NCI-H446 (cell line): ENCODE measurements at places on chromosomes 3 and 15.
A peak's percentile ranks its signal among the peaks of the same experiment; 100 is the strongest.

GRCh38 chr3:22269831-22270230 lies 518.8 kb upstream of the ZNF385D start:
- DNase-seq: peak; percentile 69

GRCh38 chr3:100761211-100761942 lies 52.1 kb downstream of the TFG start:
- no peak for DNase-seq

DNA sequence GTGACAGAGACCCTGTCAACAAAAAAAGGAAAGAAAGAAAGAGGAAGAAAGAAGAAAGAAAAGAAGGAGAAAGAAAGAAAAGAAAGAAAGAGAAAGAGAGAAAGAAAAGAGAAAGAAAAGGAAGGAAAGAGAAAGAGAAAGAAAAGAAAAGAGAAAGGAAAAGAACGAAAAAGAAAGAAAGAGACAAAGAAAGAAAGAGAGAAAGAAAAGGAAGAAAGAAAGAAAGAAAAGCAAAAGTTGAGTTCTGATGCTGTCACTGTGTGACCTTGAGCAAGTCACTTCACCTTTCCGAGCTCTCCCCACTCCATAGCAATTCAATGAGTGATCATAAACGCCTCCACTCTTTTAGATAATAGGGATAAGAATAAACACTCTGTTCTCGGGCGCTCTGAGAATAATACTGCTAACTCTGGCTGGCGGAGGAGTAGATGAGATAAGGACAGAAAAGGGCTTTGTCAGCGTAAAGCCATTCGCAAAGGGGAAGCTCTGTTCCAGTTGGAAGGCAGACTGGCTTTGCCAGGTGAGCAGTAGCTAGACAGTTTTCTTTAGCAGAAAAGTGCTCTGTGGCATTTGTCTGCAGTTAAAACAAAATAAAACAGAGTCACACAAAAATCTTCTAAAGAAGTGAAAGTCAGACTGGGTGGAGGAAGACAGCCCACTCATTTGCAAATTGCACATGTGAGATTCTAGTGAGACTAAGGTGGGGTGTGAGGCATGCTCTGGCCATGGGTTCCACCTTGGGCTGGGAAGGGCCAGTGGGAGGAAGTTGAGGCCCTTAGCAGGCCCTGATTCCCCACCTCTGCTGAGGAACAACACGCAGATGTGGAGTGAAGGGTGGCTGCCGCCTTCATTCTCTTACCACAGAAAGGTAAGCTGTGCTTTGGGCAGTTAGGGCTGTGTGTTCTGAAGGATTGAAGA lies 9.6 kb upstream of the FLNB start:
- DNase-seq: no peak

DNA sequence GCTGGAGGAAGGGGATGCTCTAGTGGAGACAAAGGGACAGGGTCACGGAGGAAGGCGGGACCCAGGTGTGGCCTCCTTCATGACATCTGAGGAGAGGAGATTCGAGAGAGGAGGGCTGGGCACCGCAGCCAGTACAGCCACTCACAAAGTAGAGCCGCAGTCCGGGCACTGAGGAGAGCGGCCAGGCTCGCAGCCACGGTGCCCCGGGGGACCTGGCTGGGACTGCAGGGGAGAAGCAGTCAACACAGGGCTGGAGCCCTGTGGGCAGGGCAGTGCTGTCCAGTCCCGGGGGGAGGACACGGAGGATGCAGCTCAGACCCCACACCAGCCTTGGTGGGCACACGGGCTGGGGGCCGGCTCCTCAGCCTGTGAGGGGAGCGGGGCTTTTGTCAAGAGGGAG lies 40.3 kb downstream of the HMCES start:
- DNase-seq: no peak

DNA sequence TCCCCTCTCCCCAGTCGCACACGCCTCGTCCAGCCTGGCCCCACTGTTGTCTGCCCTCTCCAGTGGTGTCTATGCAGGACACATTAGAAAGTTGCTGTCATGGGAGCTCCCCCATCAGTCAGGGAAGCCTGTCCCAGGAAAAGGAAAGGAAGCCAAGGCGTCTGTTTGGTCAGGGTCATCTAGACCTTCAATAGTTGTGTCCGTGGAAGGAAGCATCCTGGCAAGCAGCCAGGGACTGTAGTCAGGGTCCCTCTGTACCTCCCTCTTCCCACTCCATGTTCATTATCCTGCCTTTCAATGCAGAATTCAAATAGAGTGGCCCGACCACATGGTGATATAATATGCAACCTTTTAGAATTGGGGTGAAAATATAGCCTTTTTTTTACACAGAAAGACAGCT lies 60.7 kb upstream of the RAB6B start:
- no peak for DNase-seq

DNA sequence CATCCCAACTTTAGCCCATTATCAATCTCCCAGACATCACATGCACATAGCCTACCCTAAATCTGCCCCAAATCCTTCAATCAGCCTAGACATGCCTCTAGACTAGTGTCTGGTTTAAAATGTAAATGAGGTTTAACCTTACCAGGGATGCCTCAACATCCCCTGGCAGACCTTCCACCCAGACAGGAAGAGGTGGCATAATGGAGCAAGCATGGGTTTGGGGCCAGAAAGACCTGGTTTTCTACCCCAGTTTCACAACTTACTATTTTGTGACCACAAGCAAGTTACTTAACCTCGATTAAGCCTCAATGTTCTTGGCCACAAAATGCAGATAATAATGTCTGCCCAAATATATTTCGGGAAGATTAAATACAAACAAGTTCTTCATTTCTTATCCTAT lies 28.3 kb upstream of the THBS1 start:
- DNase-seq: no peak

DNA sequence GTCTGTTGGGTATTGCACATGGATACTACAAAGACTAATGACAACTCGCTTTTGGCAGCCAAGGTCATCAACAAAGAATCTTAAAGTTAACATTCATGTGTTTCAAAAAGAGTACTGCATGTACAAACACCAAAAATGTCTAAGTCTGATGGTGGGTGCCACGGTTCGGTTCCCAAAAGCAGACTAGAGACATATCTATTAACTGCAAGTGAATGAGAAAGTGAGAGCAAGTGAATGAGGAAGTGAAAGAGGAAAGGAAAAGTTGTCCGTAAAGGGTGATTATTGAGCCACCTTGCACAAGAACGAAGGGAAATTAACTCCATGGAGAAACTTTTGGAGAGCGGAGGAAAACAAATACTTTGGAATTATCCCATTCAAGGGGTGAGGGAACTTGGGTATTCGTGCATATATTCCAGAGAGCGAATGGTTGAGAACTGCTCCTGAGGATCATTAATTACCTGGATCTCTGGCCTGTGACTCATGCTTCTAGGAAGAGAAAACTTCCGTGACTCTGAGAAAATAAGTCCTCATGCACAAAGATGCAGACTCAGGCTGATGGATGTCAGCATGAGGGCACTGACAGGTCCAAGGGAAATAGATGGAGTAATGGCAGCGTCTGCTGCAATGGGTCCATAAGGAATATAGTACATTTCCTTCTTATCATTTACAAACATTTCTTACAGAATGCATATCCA lies 336.5 kb upstream of the TGFBR2 start:
- DNase-seq: no peak

GRCh38 chr3:10855871-10856662 lies 40.0 kb downstream of the SLC6A11 start:
- no peak for DNase-seq

DNA sequence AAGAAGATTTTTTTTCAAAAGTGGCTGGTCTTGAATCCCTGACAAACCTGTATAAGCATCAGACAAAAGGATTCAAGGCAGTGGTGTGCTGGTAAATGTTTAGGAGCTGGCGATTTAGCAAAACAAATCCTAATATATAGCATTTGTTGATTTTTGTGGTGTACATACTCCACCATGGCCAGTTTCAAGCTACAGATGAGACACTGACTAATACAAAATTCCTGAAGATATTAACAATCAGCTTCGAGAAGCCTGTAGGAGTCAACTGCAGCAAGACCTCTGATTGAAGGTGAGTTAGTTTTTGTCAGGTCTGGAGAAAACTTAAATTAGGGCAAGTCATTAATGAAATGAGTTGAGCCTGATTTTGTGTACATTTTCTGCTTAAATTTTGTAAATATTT lies 6.7 kb downstream of the STRIT1 start:
- DNase-seq: no peak

- peak; percentile 70 for DNase-seq
These were observed 61.8 kb downstream of the SLC12A8 start for GRCh38 chr3:125150525-125151441.

DNA sequence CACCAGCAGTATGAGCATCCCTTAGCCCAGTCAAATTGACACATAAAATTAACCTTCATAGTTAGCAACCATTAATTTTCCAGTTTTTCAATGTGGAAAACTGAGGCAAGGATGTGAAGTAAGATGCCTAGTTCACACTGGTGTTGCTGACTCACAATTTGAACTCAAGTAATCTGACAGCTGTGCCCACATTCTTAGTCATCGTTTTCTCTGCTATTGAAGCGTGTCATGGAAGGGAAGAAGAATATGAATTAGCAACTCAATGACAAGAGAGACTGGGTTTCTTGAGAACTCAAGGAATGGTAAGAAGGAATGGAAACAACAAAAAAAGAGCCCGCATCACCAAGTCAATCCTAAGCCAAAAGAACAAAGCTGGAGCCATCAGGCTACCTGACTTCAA lies 261.4 kb downstream of the EPHA3 start:
- DNase-seq: no peak
